HT1080 (cell line): ENCODE measurements at places on chromosomes 11 and 22. TPM values are rescaled to one million over a fixed set of nuclear protein-coding genes. Genes with fewer than 3 reads are reported as not detected.

- DNase-seq = peak; percentile 54
These were observed 94.9 kb downstream of the MICAL2 start for GRCh38 chr11:12205330-12205729.

- DNase-seq = peak; percentile 74
These were observed 9.9 kb upstream of the SLC37A2 start for GRCh38 chr11:125053167-125053566.

DNA sequence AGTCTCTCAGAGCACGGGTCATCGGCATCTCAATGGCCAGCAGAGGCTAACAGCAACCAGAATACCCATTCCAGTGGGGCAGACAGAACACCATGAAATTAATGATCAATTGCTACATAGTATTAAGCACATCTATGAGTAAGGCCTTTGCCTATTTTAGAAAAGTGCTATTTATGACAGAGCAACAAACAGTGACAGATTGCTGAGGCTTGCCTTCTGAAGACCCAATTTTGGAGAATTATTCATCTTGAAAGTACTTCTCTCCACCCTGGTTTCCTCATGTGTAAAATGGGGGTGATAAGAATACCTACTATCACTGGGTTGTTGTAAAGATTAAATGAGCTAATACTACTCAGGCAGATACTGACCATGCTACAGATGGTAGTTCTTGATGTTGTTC, 232.7 kb downstream of the TENM4 start:
- DNase-seq = no peak

DNA sequence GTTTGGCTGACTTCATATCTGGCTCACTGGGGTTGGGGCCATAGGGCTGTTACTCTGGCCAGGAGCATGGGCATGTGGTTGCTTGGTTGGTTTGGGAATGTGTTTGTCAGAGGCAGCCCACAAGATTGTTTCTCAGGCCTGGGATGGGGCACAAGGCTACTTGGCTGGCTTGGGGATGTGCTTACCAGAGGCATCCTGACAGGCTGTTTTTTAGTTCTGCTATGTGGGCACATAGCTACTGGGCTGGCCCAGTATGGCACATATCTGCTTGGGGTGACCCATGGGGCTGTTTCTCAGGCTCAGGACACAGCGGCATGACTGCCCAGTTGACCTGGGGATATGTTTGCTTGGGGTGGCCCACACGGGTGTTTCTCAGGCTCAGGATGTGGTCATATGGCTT, 94.6 kb upstream of the PGR start:
- DNase-seq = no peak

DNA sequence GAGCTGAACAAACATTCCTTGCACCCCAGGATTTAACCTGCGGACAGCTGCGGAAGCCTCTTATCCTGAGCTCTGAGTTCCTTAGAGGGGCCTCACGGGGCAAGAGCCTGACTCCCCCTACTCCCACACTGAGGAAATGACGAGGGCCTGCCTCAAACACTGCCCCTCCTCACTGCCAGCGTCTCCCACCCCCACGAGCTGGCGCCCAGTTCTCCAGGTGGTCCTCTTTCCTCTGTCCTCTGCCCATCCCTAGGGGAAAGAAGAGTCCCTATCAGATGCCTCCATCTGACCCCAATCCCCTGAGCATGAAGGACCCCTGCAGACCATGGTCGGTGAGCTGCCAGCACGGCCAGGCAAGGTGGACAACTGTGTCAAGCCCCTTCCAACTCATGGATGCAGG, 14.3 kb downstream of the CHST1 start:
- DNase-seq = no peak

- no peak for DNase-seq
These were observed 4.8 kb downstream of the DDX10 start for GRCh38 chr11:108669711-108670110.

DNA sequence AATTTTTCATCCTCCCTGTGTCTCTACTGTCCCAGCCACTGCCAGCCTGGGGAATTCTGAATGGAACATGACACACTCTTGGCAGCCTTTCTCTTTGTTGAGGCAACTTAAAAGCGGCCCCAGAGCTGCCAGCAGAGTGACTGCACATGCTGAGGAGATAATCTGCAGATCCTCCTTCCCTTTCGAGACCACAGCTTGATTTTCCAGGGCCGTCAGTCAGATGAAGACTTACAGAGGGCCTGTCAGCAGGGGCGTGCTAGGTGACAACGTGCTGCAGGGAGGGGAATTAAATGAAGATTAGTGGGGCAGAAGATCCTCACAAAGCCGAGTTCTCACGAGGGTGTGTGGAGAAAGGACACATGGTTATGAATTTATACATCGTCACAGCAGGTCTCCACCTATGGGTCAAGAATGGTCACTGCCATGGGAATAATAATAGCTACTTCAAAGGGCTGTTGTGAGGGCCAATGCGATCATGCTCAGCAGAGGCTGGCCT, 193.5 kb upstream of the PITPNB start:
- peak; percentile 42 for DNase-seq

DNA sequence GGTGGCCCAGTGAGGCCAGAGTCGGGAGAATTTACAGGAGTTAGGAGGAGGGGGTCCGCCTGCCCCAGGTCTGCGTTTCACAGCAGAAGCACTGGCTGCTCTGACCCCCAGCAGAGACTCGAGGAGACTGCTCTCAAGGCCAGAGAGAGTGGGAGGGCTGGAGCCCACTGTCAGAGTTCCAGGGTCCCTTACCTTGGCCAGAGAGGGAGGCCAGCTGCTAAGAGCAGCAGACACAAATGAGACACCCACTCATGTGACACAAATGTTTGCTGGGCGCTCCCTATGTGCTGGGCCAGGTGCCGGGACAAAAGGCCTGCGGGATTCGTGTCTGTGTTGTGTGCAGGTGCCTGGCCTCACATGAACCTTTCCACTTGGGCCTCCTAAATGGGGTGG, 2.8 kb upstream of the TNFRSF13C start:
- no peak for DNase-seq

- DNase-seq = peak; percentile 24
These were observed 179.2 kb upstream of the MTMR2 start for GRCh38 chr11:96103102-96103501.

DNA sequence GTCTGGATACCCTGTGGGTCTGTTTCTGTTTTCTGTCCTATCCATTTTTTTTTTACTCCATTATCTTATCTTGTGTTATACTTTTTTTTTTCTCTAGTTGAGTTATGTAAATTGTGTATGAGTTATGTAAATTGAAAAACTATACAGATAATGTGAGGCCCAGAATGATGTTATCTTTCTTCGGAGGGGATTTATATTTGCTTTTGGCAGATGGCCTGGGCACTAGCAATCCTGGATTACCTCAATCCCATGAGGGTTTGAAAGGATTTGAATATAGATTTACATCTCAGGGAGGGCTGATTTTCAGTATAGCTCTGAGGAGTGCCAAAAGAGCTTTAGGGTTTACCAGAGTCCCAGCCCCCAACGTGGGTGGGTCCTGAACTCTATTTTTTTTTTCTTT, 71.0 kb downstream of the CSTPP1 start:
- no peak for DNase-seq

DNA sequence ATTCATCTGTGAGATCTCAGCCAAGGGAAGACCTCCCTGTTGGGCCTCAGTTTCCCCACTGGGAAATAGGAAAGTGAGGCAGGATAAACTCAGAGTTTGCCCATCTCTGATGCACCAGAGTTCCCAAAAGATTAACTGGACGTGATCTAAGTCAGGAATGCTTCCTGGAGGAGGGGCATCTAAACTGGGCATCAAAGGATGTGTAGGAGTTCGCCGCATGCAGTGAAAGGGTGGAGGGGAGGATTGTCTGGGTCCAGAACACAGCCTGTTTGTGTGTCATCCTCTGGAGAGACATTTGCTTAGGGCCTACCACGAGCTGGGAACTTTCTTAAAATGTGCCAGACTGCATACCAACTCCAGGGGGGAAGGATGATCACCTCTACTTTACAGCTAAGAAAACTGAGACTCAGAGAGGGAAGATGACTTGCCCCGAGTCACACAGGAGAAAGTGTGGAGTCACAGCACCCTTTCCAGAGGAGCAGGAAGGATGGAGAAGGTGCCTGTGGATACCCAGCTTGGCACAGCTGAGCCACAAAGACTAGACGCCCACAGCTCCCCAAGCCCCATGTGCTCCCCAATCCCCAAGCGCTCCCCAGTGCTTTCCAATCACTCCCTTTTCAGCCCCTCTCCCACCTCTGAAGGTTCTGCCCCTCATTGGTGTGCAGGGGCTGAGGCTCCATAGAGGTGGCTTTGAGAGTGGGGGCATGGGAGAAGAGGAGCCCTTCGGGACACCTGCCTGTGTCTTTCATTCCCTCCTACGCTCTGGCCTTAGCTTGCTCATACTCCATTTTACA, 50.1 kb downstream of the MN1 start:
- DNase-seq = no peak

The ADAMTS8 gene
- total RNA-seq = not detected in 2 replicates

The DGCR8 gene
- total RNA-seq = 22.9 and 25.9 TPM in 2 replicates

The ASPHD2 gene
- total RNA-seq = 6.3 and 8.7 TPM in 2 replicates

The TMEM41B gene
- total RNA-seq = 34.3 and 45.8 TPM in 2 replicates

The NAALAD2 gene
- total RNA-seq = 0.73 and 1.3 TPM in 2 replicates
